ENCODE measurements at places on chromosomes 11 and 22.

DNA sequence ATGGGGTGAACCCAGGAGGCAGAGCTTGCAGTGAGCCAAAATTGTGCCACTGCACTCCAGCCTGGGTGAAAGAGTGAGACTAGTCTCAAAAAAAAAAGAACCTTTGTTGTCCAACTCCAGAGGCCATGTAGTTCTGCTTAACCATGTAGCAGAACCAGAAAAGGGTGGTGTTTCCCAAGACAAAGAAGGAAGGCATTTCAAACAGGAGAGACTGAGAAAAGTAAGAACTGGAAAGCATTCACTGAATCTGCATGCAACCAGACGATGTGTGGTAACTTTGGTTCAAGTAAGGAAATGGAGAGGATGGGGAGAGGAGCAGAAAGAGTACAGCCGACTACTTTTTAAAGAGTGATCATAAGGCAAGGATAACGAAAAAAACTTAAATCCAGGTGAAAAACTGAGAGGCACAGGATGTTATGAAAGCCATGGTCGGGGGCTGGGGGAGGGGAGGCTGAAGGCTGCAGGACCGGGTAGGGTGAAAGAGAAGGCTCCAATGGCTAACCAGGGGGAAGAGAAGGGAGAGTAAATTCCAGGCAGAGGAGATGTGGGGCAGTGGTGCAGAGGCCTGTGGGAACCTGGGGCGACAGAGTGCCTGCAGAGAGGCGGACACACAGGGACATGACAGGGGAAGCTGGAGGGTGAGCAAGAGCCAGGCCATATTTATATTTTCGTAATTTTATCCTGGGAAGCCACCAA is 48.8 kb downstream of the MAPK1 start:
- DNase-seq = no peak

GRCh38 chr11:70327717-70328116 is 57.2 kb downstream of the PPFIA1 start:
- DNase-seq = no peak

DNA sequence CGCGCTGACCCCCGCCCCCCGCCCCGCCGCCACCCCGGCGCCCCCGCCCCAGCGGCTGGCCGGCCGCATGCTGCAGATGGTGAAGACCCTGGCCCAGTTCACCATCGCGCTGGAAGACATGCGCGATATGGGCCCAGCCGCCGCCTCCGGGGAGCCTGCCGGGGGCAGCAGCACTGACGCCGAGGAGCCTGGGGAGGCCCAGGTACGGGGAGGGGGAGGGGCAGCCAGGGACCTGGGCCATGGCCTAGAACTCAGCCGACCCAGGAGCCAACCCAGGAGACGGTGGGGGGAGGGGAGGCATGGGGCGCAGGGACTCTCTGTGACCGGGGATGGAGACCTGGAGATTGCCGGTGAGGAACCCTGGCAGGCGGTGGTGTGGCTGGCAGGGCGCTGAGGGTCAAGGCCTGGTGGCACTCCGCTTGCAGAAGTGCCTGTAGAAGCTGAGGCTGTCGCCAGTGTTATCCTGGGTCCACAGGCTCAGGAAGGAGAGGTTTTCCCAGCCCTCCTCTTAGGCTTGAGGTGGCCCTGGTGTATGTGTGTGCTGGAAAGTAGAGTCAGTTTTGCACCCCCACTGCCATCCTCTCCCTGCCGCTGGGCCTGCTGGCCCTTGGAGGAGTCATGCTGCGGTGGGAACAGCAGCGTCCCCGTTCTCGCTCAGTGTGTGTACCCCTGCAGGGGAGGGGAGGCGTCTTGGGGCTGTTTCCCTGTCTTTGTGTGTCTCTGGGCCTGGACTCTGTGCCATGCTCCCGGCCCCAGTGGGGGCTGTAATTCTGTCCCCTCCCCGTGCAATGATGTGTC is 32.9 kb upstream of the RELT start:
- DNase-seq = no peak

- DNase-seq = peak; percentile 68
Measured at GRCh38 chr11:120660024-120660565, 148.5 kb downstream of the GRIK4 start.

GRCh38 chr11:111205632-111206385 is 39.7 kb upstream of the POU2AF2 start:
- DNase-seq = no peak

- no peak for DNase-seq
Measured at GRCh38 chr11:75301601-75302345, 49.7 kb downstream of the ARRB1 start.
